Body of pancreas (tissue), 4 donors: ENCODE measurements at places on chromosomes 1 and 21.

DNA sequence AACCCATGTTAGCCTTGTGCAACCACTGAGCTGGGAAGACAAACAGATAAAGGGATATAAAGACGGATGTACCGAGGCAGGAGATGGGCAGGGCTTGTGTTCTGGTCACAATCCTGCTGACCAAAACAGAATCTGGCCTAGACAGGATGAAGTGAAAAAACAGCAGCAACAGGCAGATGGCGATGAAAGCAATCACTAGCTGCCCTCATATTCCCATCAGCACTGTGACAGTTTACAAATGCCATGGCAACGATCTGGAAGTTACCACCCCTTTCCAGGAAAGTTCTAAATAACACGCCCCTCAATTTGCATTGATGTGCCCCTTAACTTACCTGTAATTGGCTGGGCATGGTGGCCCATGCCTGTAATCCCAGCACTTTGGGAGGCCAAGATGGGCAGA, 40.6 kb upstream of the CD46 start:
- DNase-seq, result peak; percentile 50

GRCh38 chr1:170310951-170311350, 165.2 kb downstream of the NTMT2 start:
- DNase-seq, result no peak

GRCh38 chr1:85326851-85327250, 50.4 kb upstream of the BCL10 start:
- no peak for DNase-seq

DNA sequence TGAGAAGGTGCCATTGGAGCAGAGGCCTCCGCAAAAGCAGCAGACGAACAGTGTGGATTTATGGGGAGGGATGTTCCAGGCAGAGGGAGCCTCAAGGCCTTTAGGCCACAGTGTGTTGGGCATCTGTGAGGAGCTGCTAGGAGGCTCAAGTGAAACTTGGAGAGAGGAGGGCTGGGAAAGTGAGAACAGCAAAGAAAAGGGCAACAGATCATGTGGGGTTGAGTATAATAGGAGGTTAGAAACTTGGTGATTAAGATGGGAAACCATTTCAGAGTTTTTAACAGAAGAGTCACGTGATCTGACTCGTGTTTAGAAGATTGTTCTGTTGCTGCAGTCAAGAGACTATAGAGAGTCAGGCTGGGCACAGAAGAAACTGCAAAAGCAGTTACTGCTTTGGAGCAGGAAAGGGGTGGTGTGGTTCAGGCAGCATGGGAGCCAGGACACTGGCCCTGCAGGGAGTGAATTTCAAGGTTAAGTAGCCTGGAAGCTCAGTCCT, 277.0 kb downstream of the DISC1 start:
- DNase-seq, result no peak

DNA sequence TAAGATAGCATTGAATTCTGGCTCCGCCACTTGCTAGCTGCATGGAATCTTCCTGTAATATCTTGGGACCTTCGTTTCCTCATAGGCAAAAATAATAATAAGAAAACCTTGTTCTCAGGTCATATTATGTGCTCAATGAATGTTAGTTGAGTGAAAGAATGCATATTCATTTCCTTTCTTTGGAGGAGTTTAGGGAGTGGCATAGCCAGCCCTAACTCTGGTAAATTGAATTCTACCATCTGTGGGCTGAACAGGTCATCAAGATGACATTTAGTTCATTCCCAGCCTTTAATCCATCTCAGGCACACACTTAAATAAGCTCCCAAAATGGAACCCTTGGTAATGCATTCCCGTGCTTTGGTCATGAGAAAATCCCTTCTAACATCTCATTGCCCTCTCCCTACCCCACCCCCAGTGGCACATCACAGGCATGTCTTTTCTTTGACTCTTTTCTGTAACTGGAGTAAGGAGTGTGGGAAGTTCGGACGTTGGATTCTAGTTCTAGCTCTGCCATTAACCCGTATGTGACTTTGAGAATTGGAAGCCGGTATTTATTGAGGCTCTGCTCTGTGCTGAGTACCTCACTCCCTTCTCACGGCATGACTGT, 13.2 kb upstream of the MYOG start:
- DNase-seq, result no peak

GRCh38 chr1:202836623-202837403, 26.1 kb downstream of the PCAT6 start:
- DNase-seq, result peak; percentile 34

GRCh38 chr1:234528074-234528865, 49.3 kb upstream of the TARBP1 start:
- no peak for DNase-seq

GRCh38 chr1:177913762-177914540, 55.9 kb downstream of the SEC16B start:
- peak; percentile 31 for DNase-seq

GRCh38 chr1:27117733-27118439, 37.0 kb downstream of the SLC9A1 start:
- DNase-seq, result no peak

DNA sequence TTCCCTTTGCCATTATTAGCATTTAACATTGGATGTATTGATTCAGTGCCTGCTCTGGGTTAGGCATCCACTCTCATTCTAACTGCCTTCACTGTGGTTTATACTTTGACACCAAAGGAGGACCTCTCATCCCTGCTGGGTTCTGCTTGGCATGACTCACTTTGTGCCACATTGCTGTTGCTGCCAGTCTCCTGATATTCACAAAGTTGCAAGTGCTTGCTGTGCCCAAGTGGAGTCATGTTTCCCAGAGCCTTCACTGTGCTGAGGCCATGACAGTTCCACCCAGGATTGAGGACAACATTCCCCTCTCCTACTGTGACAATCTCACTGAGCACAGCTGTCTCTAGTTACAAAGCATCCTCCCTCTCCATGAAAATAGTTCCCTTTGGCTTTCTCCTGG, 519.9 kb upstream of the USP24 start:
- no peak for DNase-seq

- DNase-seq, result no peak
Measured at GRCh38 chr1:219049501-219049900, 124.2 kb upstream of the LYPLAL1 start.

DNA sequence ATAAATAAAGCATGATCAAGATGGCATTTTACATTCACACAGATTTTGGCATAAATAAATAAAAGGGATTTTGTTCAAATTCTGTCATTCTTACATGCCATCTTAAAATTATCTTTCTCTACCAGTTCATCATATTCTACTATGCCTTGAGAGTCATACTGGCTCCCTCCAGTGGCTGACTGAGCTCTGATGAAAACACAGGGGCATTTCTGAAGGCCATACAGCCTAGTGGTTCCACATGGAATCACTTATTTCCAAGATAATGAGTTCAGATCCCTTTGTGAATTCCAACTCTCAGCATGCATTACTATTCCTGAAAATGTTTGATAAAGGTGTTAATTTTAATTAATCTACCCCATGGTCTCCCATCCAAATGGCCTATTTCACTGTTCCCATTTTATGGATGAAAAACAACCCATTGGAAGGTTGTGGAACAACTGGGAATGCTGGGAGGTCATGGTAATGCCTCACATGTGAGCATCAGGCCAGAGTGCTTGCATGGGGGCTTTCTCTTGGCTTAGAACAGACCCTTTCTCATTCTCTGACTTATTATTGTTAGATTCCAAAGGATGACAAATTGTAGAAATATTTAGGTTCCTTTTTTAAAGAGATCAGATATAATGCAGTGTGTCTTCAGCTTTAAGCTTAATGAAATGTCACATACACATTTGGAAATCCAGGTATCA, 622.4 kb upstream of the PKN2 start:
- DNase-seq, result peak; percentile 44

DNA sequence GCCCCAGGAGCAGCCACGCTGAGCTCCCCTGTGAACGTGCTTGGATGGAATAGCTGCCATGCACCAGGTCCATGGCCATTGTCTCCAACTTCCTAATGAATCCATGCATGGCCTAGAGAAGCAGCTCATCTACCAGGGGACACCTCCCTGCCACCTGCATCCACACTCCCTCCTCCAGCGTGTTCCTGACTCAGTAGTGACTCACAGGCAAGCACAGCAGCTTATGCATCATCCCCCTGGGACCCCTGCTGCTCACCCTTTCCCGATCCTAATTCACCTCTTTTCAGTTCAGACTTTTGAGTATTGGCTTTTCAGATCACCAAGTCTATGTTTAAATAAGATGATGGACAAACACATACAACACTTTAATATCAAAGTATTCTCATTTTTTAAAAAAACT, 39.9 kb upstream of the TADA1 start:
- no peak for DNase-seq

- no peak for DNase-seq
Measured at GRCh38 chr1:175673371-175674150, 69.8 kb downstream of the TNR start.

DNA sequence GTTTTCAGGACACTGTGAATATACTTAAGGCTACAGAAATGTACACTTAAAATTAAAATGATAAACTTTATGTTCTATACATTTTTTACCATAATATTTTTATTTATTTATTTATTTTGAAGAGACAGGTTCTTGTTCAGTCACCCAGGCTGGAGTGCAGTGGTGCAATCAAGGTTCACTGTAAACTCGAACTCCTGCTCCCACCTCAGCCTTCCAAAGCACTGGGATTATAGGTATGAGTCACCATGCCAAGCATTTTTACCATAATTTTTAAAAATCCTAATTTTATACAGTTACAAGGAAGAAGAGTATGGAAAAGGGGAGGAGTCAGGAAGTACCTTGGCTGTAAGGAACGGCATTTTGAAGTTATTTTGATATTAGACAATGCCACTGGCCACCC, 23.6 kb upstream of the ANGPTL3 start:
- no peak for DNase-seq

DNA sequence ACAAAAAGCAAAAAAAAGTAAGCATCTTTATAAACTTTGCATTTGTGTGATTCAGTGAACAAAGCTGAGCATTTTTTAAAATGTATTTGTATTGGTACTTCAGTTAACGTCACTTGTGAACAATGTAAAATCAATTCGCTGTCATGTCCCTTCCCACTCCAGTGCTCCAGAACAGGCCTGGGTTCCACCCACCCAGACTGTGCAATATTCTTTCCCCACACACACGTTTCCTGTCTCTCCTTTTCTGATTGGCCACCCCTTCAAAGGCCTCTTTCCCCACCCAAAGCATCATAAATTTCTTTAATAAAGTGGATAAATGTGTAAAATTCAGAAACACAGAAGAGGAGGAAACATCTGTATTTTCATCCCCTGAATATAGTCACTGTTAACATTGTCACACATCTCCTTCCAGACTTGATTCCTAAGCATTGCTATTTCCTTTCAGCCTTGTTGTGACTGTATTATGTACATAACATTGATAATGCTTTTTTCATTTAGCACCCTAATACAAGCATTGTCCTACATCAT, 12.0 kb downstream of the CLEC20A start:
- DNase-seq, result no peak

DNA sequence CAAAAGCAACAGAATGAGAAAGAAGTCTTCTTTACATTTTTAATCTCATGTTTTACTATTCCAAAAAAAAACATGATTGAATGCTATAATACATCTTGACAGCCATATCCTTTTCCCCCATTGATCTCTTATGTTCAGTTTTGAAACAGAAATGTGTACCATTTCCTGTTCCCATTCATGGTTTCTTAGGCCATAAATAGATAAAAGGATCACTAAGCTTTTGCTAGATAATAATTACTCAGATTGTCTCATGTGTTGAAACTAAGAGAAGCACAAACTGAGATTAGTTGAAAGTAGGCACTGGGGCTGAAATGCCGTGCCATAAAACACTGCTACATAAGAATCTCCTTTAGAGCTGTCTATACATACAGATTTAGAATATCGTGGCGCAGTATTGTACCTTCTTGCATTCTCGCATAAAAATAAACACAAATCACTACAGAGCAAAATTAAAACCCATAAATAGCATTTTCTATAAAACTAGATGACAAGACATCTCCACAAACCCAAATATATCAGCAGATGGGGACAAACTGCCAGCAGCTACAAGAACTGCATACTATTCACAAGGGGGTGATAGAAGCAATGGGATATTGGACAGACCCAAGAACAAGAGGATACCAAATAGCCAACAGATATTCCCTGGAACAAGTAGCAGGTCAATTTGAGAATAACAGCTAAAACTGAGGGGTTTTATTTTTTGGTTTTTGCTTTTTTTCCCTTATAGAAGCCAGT, 405.3 kb upstream of the PRMT6 start:
- no peak for DNase-seq

- no peak for DNase-seq
Measured at GRCh38 chr1:156126630-156127534, 12.4 kb downstream of the LMNA start.

GRCh38 chr1:189185097-189185496, 1292.6 kb downstream of the BRINP3 start:
- no peak for DNase-seq

GRCh38 chr1:1407636-1408318, 684 bp upstream of the MRPL20 start:
- no peak for DNase-seq

DNA sequence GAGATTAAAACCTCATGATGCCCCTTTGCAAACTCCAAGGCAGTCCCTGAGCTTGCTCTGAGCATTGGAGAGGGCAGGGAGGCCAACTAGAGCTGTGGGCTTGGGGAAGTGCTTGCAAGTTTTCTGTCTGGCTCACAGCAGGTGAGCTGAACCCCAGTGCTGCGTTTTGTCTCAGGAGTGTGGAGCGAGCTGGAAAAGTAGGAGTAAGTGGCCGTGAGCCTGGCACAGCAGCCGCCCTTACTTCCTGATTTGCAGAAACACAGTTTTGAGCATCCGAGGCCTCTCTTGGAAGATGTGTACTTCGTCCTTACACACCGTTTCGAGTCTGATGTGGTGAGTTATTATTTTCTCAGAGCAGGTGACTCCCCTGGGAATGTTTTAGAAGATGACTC, 221.2 kb upstream of the C1orf174 start:
- no peak for DNase-seq

DNA sequence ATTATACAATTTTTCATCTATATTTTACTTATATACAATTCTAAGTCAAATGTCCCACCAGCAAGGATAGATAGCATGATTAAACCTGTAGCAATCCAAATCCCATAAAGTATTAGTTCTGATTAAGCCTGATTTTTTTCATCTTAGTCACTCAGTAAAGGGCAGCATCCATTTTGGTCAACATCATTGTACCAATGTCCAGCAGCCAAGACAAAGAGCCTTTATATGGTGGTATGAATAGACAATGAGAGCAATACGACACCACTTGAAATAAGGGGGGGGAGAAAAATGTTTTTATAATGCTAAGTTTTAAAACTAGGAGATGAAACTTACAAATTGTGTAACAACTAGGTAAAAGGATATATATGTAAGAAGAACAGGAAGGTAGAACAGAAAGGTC, 7.4 kb downstream of the ZNF644 start:
- DNase-seq, result no peak

DNA sequence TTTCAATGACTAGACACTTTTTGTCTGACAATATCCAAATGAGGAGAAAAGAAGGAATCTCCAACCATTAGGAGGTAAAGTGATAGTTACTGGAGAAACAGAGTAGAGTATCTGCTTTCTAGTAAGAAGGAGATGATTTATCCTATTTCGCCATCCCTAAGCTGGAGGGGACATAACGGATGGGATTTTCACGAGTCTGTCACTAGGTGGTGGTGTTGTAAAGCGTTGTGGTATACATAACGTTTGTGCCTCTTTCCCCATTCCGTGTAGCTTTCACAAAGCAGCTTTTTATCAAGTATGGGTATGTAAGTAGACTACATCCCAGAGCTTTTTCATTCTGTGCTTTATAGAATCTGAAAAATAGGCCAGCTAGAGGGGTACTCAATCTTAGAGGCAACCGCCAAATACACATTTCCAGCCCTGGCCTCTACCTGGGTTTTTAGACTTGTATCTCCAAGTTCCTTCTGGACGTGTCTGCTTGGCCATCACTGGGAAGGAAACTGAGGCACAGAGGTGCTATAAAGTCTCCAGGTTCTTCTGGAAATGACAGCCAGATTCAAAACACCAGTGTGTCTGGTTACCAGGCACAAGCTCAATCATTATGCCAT, 33.3 kb upstream of the FAM3B start:
- peak; percentile 68 for DNase-seq
